ENCODE measurements at places on chromosomes 5 and 9. TPM values are rescaled to one million over a fixed set of nuclear protein-coding genes. Genes with fewer than 3 reads are reported as not detected.

SLC6A19 gene
- polyA plus RNA-seq, result not detected

GRCh38 chr5:62701036-62701435, 122.4 kb downstream of the LRRC70 start:
- DNase-seq, result no peak

DNA sequence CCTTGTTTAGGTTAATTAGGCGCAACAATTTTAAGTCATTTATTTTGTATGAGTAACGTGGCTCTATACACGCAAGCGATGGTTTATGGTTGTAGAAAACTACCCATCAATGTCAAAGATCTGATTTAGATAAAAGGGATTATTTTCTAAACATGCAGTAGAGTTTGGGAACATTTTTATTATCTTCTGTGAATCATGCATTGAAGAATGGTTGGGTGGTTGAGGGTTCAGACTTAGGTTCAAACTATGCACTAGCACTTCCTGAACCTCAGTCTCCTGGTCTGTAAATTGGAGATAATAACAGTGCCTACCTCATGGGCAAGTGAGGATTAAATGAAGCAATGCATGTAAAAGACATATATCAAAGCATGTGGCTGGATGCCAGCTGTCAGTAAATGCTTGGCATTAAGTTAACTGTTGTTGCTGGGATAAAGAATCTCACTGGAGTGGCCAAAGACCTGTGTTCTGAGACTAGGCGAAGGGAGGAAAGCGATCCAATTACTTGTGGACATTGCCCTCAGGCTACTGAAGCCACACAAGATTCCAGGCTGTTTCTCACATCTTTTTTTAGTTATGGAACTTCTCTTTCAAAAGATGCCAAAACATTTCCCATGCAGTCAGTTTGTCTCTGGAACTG, 1.1 kb upstream of the OTULINL start:
- no peak for DNase-seq

- DNase-seq, result no peak
These were observed 109.3 kb downstream of the UGCG start for GRCh38 chr9:112005939-112006338.

HMMR gene
- 6.3 TPM for polyA plus RNA-seq

DNA sequence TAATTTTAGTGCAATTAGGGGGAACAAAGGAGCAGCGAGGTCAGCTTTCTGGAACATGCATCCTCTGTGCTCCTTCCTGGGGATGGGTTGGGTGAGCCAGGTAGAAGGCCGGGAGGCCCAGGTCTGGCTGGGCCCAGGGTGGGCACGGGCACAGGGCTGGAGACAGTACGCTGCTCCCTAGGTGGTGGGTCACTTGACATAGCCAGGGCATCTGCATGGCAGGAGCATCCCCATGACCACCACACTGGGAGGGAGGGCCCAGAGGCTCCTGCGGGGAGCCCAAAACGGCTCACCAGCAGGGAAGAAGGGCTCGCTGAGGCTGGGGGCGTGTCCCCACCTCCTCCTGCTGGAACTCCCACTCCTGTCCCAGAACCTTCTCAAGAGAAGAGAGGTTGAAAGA, 216.8 kb downstream of the NXNL2 start:
- DNase-seq, result no peak

DNA sequence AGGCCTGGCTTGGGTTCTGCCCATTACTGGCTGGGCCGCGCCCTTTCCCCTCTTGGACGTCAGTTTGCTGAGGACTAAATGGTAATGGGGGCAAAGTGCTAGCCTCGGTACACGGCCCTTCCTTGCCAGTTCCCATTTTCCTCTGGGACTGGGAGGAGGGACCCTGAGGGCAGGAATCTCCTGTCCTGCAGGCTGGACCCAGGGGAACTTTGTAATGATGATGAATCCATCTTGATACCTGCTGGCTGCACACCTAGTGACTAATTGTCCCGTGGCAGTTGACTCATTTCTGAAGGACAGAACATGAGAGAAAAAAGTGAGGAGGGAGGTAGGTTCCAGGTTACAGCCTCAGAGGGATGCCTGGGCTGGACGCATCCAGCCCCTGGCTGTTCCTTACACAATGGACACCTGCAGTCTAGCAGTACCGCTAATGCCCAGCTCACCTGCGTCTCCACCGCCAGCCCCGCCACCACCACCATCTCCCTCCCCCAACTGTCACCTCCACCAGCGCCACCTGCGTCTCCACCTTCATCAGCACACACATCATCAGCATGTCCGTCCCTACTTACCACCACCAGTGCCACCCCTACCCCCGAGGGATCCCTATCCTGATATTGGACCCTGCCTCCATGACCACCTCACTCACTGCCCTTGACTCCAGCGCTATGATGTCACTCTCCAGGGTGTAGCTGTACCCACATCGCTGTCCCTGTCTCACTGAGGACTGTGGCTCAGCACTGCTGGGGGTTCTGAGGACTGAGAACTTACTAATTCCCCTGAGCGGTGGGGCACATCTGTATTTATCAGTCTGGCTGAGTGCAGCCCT, 4.3 kb downstream of the CDHR2 start:
- no peak for DNase-seq

GRM6 gene
- polyA plus RNA-seq, result not detected

DNA sequence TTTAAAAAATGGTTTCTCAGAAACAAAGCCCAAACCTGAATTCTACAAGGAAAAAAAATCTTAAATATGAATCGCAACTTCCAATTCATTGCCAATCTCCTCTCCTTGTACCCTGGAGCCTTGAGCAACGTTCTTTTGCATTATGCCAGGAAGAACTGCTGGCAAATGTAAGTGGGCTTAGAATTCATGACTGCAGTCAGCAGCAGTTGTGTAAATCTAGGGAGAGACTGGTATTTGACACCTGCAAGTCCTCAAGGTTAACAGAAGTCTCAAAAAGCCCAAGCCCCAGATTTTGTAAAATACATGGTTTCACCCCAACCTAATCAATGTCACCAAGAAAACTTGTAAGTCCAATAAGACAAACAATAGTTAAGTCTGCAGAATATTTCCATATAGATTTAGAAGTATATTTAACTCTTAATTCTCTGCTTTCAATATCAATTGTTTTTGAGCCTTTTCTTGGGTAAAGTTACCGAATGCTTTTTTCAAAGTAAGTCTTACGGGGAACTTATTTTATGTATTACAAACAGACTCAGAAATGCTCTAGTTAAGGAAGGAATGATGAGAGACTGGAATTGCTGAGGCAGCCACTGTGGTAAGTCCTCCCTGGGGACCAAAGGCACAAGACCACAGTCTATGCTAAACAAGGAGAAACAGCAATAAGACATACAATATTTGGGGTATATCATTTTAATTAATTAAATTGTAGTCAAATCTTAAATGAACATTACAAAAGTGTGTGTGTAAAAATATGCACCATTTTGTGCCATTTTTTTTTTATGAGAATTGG, 31.3 kb downstream of the ELL2 start:
- DNase-seq, result no peak

Data from AG04450 (cell line).